Breast epithelium (tissue), 4 donors: ENCODE measurements at places on chromosomes 1 and 21.

GRCh38 chr1:66316464-66317247, 217.3 kb upstream of the SGIP1 start:
- no peaks in the 10 kb centered on the region for H3K4me1 ChIP-seq
- H3K36me3 ChIP-seq: no peaks in the 10 kb centered on the region
- H3K27me3 ChIP-seq: no peaks in the 10 kb centered on the region
- H3K4me3 ChIP-seq: no peak overlapping the region
- no peak for DNase-seq

DNA sequence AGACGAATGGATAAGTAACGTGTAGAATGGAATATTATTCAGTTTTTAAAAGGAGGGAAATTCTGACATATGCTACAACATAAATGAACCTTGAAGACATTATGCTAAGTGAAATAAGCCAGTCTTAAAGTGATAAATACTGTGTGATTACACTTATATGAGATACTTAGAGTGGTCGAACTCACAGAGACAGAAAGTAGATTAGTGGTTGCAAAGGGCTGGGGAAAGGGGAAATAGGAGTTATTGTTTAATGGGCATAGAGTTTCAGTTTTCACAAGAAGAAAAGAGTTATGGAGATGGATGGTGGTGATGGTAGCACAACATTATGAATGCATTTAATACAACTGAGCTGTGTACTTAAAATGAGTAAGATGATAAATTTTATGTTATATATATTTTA, 14.7 kb upstream of the AHCYL1 start:
- no peak overlapping the region for H3K27ac ChIP-seq
- H3K4me3 ChIP-seq: no peak overlapping the region
- DNase-seq: no peak
- no peaks in the 10 kb centered on the region for H3K36me3 ChIP-seq
- no peaks in the 10 kb centered on the region for H3K4me1 ChIP-seq
- H3K27me3 ChIP-seq: no peaks in the 10 kb centered on the region

DNA sequence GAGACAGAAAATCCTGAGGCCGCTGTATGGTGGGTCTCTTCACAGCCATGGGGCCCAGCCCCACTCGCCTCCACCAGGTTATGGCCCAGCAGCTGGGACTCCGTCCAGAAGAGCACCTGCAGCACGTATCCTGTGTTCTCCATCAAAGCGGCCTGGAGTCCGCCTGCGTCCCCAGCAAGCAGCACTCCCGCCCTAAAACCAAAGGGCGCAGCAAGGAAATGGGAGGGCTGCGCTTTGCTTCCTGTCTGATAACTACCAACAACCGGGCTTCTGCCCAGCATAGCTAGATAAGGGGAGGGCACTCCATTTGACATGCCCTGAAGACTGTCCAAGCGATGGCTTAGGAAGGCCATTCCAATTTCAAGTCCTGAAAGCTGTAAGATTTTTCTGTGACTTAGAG, 119.9 kb downstream of the KCNJ15 start:
- H3K4me1 ChIP-seq: no peaks in the 10 kb centered on the region
- H3K4me3 ChIP-seq: no peak overlapping the region
- no peak overlapping the region for H3K27ac ChIP-seq
- no peaks in the 10 kb centered on the region for H3K27me3 ChIP-seq

GRCh38 chr21:42179316-42179715, 39.6 kb upstream of the ABCG1 start:
- H3K27ac ChIP-seq: no peak overlapping the region
- no peak overlapping the region for H3K4me3 ChIP-seq
- no peaks in the 10 kb centered on the region for H3K27me3 ChIP-seq
- H3K36me3 ChIP-seq: no peaks in the 10 kb centered on the region
- DNase-seq: no peak

DNA sequence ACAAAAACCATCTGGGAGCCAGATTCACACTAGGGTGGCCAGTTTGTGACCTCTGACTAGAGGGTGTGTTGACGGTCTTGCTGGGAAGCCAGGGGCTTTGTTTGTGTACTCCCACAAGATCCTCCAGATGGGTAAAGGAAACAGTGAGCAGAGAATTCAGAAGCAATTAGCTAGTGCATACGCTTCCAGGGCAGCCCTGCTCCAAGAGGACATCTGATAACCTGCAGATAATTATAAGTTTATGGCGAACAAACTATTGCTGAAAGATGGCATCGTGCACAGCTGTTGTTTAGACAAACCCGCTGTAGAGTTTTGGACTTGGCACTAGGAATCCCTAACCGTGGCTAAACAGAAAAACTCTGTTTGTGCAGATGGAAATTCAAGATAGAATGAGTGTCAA, 326.4 kb downstream of the TGFB2 start:
- H3K27ac ChIP-seq: no peak overlapping the region
- H3K4me1 ChIP-seq: no peaks in the 10 kb centered on the region
- DNase-seq: no peak
- H3K27me3 ChIP-seq: no peaks in the 10 kb centered on the region
- no peak overlapping the region for H3K4me3 ChIP-seq

DNA sequence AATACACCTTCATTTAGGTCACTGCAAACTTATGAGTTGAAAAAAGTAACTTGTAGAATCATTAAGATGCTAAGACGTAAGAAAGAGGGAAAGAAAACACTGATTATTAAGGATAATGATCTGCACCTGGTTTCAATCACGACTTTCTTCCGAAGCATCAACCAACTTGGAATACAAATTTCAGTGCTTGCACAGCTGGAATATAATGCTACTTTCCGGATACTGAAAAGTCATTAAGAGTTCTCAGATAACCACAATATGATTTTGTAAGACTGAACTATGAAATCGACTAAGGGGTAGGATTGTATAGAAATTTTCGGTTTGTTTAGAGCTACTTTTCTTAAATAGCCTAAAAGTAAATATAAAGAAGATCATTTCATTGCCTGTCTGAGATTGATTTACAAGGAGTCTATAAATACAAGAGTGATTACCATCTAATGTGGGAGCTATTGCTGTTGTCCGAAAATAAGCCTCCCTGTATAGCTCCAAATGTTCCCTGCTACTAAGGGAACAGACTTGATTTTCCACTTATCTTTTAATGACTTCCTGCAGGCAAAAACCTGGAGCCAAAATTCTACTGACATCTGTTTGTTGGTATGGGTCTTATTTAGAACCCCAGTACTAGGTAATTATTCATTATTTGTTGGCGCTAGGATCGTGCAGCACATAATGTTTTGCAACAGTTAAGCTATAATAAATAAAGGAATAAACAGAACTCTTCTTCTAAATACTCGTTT, 673.3 kb downstream of the KCNT2 start:
- H3K4me1 ChIP-seq: no peaks in the 10 kb centered on the region
- no peak overlapping the region for H3K4me3 ChIP-seq
- no peaks in the 10 kb centered on the region for H3K27me3 ChIP-seq
- no peak overlapping the region for H3K27ac ChIP-seq

DNA sequence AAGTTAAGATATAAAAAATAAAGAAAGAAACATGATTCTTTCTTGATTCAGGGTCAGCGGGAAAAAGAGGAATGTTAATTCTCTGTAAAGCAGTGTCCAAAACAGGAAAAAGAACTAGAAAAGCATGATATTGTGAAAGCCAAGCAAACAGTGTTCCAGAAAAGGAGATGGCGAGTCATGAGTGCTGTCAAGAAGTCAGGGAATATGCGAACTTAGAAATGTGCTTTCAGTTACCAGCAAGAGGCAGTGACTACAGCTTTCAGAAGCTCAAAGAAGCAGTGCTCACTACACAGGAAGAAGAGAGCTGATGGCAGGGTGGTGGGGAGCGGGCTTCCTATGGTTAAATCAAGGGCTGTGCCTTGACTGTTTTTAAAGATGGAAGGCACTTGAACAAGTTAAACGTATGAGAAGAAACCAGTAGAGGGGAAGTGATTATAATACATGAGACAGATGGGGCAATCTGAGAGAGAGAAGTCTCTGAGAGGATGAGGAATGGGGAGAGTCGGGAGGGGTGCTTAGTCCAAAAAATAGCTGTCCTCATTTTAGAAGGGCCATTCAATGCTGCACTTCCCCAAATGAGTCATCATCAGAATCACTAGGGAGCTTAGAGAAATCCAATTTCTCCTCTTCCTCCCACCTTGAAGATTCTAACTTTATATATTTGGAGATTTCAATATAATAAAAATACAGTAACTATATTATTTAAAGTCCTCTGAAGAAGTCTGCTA, 90.4 kb downstream of the KCNK1 start:
- no peaks in the 10 kb centered on the region for H3K36me3 ChIP-seq
- no peaks in the 10 kb centered on the region for H3K27me3 ChIP-seq
- no peak overlapping the region for H3K27ac ChIP-seq
- no peaks in the 10 kb centered on the region for H3K4me1 ChIP-seq

GRCh38 chr1:53715478-53715877, 23.5 kb downstream of the GLIS1 start:
- no peaks in the 10 kb centered on the region for H3K4me1 ChIP-seq
- no peaks in the 10 kb centered on the region for H3K36me3 ChIP-seq
- H3K4me3 ChIP-seq: no peak overlapping the region
- no peaks in the 10 kb centered on the region for H3K27me3 ChIP-seq
- no peak for DNase-seq

DNA sequence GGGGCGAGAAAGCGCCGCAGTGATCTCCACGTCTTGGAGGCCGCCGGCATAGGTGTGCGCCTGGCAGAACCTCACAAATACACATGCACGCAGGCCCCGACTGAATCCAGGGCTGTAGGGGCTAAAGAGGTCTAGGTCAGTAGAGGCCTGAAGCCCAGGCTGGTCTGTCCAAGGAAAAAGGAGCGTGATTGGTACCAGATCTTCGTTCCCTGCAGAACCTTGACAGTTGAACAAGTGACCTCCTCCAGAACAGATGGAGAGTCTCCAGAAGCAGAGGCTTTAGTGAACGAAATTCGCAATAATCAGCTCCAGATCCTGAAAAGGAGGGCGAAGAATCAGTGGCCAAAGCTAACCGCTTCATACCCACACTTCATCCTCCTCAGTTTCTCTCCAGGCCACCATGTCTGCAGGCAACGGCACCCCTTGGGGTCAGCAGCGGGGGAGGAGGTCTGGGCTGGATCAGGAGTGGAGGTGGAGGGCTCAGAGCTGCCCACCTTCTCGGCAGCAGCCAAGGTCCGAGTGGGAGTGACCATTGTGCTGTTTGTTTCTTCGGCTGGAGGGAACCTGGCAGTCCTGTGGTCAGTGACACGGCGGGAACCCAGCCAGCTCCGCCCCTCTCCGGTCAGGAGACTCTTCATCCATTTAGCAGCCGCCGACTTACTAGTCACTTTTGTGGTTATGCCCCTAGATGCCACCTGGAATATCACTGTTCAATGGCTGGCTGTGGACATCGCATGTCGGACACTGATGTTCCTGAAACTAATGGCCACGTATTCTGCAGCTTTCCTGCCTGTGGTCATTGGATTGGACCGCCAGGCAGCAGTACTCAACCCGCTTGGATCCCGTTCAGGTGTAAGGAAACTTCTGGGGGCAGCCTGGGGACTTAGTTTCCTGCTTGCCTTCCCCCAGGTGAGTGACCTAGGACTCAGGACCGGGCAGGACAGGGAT, 749 bp upstream of the PEX11B start:
- H3K4me3 ChIP-seq: peak overlapping the region; percentile 95
- peak overlapping the region; percentile 94 for H3K27ac ChIP-seq
- no peaks in the 10 kb centered on the region for H3K27me3 ChIP-seq
- no peaks in the 10 kb centered on the region for H3K36me3 ChIP-seq
- peaks cover 4% of the 10 kb centered on the region for H3K4me1 ChIP-seq
- DNase-seq: peak; percentile 54

DNA sequence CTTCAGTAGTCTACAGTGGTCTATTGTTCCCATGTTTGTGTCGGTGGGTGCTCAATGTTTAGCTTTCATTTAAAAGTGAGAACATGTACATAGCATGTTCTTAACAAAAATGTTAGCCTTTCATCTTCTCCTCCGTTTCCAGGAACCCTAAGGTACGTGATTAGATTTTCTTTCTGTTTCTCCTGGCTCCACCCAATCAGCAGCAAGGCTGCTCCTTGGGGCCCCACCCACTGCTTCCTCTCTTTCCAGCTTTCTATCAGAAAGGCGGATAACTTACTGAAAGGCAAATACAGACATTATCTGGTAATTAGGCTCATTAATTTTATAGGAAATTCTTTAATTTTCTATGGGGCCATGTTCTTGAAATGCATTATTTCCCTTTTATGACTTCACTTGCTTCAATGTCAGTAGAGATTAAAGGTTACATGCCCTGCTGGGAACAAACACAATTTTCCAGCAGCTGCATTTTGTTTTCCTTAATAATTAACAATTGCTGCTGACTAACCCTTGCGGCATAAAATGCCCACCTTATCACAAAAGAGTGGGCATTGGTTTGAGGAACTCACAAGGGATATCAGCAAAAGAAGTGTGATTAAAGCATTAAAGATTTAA, 324.9 kb upstream of the SNX7 start:
- no peaks in the 10 kb centered on the region for H3K27me3 ChIP-seq
- H3K36me3 ChIP-seq: no peaks in the 10 kb centered on the region
- DNase-seq: no peak
- no peak overlapping the region for H3K27ac ChIP-seq

GRCh38 chr1:47459253-47459788, 21.5 kb downstream of the FOXD2 start:
- H3K27ac ChIP-seq: no peak overlapping the region
- no peak for DNase-seq
- H3K36me3 ChIP-seq: no peaks in the 10 kb centered on the region
- H3K4me1 ChIP-seq: no peaks in the 10 kb centered on the region
- no peak overlapping the region for H3K4me3 ChIP-seq

GRCh38 chr1:86596224-86596623, 49.3 kb downstream of the CLCA4 start:
- H3K4me1 ChIP-seq: peaks cover 7% of the 10 kb centered on the region
- no peaks in the 10 kb centered on the region for H3K36me3 ChIP-seq
- H3K27me3 ChIP-seq: no peaks in the 10 kb centered on the region
- H3K4me3 ChIP-seq: no peak overlapping the region
- DNase-seq: no peak

- H3K36me3 ChIP-seq: no peaks in the 10 kb centered on the region
- no peak overlapping the region for H3K27ac ChIP-seq
- H3K27me3 ChIP-seq: no peaks in the 10 kb centered on the region
- H3K4me3 ChIP-seq: no peak overlapping the region
- DNase-seq: no peak
- H3K4me1 ChIP-seq: peaks cover 6% of the 10 kb centered on the region
These were observed 4.0 kb upstream of the ELAPOR1 start for GRCh38 chr1:109109906-109110305.

DNA sequence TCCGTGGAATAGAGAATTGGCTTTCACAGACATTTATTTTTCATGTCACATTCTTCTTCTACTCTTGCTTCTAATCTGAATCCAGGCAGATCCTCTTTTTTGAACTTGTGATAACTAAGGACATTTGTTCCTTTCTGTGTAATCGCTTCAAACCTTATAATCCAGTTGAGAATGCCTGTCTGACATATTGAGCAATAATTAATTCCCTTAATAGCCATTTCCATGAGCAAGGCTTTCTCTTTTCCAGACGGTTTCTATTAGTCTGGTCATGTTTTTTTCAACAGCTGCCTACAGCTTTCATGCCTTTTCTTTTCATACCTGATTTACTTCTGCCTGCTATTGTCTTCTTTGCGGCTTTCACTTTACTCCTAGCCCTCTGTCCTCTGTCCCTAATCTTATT, 163.4 kb downstream of the CYYR1 start:
- H3K4me1 ChIP-seq: no peaks in the 10 kb centered on the region
- no peak overlapping the region for H3K27ac ChIP-seq
- no peak overlapping the region for H3K4me3 ChIP-seq
- no peaks in the 10 kb centered on the region for H3K36me3 ChIP-seq
- no peak for DNase-seq
